ENCODE measurements at places on chromosomes 6 and 20. TPM values are rescaled to one million over a fixed set of nuclear protein-coding genes. Genes with fewer than 3 reads are reported as not detected.

The PAQR8 gene
- total RNA-seq, result 3.5 TPM

The C6orf141 gene
- 9.3 TPM for total RNA-seq

The MMP24OS gene
- total RNA-seq, result 57.6 TPM

The DZANK1 gene
- 1.5 TPM for total RNA-seq

GRCh38 chr20:346640-347316, at the start of gene NRSN2:
Gene NRSN2 (plus strand): TSS chr20:347111. CDS start chr20:349644, 2,533 bp downstream.
- peak; percentile 51 for ATAC-seq

- peak; percentile 41 for ATAC-seq
These were observed 2.2 kb upstream of the TUBB2B start for GRCh38 chr6:3229566-3230178.
